ENCODE measurements at places on chromosomes 2 and 18.
A peak's percentile ranks its signal among the peaks of the same experiment; 100 is the strongest.

- DNase-seq: no peak
Measured at GRCh38 chr2:218988164-218988563, 3.2 kb upstream of the FEV start.

GRCh38 chr2:59000796-59001195 lies 759.7 kb upstream of the FANCL start:
- DNase-seq: no peak

DNA sequence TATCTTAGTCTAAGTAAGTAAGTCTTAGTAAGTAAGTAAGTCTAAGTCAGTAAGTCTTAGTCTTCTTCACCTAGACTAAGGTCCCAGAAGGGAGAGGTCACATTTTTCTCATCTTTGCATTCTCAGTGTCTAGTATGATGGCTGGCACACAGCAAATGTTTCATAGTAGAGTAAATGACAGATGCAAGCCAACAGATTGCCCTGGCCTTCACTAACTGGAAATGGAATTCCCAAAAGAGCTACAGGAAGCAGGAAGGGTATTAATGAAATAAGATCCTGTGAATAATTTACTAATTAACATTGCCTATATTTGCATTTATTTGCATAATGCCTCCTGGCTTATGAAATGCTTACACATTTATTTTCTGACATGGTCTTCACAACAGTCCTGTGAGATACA lies 221.6 kb downstream of the RAD51AP2 start:
- DNase-seq: peak; percentile 58

DNA sequence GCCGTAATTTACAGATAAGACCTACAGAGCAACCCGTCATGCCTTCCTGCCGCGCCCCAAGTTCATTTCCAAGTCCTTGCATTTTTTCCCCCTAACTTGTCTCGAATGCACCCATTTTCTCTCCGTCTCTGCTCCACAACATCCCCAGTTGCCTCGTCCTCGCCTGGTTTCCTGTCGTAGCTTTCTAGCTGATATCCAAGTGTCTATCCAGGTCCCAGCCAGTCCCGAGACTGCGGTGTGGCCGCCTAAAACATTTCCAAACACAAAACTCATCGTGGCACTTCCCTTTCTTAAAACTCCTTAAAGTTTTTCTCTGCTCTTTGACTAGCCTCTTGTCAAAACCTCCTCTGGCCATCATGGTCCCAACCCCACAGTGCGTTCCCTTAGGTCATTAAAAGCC lies 1.2 kb upstream of the BARD1 start:
- DNase-seq: no peak

DNA sequence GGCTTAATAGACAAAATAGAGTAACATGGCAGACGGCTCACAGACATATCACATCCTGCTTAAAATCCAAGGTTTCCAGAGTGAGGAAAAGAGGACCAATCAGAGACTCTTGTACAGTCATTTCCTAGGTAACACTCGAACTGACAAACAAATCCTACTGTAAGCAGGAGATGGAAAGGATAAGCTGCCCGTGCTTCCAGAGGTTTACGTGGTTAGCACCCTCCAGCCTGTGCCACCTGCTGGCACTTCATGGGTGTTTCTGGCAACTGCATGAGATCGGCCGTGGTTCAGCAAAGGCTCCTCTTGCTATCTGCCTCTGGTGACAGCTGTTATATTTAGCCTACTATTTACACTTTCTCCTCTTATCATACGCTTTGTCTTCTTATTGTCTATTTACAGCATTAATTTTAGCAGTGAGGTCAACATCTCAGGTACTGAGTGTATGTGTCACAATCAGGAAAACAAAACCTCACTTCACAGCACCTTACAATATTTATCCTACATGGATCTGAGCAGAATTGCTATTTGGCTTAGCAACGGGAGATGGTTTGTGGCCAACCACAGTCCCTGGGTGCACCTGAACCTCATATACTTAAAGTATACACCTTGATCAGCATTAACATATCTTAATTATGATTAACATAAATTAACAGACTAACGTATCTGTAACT lies 226.9 kb downstream of the TMEM163 start:
- DNase-seq: no peak

DNA sequence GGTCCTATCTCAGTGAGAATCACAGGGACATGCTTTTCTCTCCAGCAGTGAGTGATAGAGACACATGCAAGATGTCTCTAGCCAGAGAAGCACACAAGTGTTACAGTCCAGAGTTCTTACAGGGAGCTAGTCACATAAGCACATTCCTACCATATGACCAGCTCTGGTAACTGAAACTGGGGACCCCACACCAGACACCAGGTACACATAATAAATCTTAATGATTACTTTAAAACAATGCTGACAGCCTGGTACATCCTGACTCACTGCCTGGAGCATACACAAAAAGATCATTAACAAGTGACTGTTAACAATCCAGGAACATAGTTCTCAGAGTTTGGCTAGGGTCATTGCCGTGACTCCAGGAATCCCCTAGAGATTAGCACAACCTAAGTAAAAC lies 53.6 kb downstream of the GALNT1 start:
- DNase-seq: no peak

- DNase-seq: no peak
Measured at GRCh38 chr2:46362667-46363012, 65.4 kb downstream of the EPAS1 start.

Measured in G401 (cell line).